ENCODE measurements at places on chromosomes 11 and 22.

- no peak for DNase-seq
These were observed 51.5 kb downstream of the LHFPL7 start for GRCh38 chr22:24894998-24895397.

- no peak for DNase-seq
These were observed 234.8 kb downstream of the GRIK4 start for GRCh38 chr11:120746376-120746775.

- DNase-seq: no peak
These were observed 61.3 kb upstream of the CREB3L1 start for GRCh38 chr11:46216019-46216764.

DNA sequence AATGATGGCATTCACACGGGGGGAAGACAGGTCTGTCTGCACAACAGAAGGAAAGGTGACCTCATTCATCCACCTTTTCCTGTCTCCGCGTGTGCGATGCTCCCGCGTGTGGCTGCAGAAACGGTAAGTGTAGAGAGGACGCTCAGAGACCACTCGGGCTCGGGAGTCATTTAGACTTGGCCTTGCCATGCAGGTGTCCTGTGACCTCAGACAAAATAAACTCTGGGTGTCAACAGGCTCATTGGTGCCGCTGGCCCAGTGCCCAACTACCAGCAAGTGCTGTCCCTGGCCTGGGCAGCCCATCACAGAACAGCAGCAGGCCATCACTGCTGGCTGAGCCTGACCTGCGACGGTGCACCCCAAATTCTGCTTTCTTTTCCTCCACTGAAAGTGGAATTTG lies 48.1 kb upstream of the ARFGAP3 start:
- DNase-seq: no peak

DNA sequence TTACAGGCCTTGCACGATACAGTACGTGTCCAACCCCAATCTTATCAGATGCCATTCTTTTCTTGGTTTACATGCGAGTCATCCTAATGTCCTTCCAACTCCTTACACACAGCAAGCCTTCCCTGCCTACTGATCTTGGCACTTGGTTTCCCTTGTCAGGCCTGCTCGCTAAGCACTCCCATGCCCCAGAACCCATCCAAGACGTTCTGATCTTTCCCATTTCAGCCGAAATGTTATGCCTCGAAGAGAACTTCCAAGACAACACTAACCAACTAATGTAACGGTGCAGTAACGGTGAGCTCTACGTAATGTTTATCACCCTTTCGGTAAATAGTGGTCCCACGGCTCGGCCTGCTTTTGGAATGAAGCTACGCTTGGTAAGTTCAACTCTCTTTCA lies 521 bp downstream of the PES1 start:
- no peak for DNase-seq

DNA sequence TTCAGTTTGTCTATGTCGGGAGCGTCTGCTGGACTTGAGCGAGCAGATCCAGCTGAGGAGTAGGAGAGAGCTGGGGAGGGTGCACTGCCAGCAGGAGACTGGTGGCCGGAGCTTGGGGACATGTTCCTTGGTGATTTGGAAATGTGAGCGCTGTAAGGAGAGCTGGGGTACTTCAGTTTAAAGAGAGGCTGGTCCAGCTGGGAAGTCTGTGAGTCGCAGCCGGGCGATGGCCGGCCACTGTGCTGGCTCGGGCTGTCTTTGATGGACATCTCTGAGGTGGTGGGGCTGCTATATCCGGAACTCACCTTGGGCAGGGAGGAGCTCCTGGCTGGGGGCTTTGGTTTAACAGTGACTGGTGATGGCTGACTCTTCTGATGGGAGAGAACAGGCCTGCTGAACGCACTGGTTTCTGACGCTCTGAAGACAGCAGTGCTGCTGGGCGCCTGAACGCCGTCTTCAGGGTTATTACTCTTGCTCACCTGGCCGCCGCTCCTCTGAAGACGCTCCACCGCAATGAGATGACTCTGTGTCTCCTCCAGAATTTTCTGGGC lies 63.6 kb upstream of the PITPNB start:
- DNase-seq: no peak

- DNase-seq: no peak
These were observed 537.7 kb downstream of the BUD13 start for GRCh38 chr11:116234989-116235568.

- no peak for DNase-seq
These were observed 34.6 kb downstream of the A4GALT start for GRCh38 chr22:42685941-42686653.

DNA sequence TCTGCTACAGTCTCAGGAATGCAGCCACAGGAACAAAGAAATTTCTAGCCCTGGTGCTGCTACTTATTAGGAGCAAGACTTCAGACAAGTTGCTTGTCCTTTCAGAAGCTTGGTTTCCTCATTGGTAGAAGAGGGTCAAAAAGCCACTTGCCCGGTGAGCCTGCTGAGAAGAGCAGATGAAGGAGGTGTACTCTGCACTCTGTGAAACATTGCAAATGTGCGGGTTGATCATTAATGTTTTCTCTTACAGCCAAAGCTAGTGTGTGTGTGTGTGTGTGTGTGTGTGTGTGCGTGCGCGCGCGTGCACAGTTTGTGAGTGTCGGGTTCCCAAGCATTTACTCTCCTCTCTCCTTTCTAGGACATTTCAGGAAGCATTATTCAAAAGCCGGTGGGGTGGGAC lies 86.3 kb upstream of the NNMT start:
- DNase-seq: no peak

DNA sequence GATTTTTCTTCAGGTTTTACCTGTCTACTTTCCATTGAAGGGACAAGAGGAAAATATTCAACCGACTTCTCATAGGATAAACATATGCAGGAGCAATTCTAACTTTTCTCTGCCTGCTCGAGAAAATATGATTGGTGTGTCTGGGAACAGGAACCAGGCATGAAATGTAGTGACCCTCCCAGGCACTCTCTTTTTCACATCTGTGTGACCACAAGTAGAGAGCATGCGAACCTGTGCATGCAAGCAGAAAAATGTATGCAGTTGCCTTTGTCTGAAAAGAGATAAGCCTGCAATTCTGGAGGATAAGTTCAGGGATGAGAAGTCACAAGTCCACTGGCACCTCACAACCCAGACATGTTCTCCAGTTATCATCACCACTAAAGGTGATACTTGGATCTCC lies 583.5 kb upstream of the FAT3 start:
- no peak for DNase-seq

Measured in CD4-positive, alpha-beta T cell treated with Interferon alpha-2 for 1 hour (primary cell).